ENCODE measurements at places on chromosomes 16 and 17.

GRCh38 chr17:80379348-80379747, 35.6 kb upstream of the ENDOV start:
- no peak for DNase-seq

GRCh38 chr16:27275394-27275793, 6.8 kb upstream of the NSMCE1 start:
- no peak for DNase-seq

DNA sequence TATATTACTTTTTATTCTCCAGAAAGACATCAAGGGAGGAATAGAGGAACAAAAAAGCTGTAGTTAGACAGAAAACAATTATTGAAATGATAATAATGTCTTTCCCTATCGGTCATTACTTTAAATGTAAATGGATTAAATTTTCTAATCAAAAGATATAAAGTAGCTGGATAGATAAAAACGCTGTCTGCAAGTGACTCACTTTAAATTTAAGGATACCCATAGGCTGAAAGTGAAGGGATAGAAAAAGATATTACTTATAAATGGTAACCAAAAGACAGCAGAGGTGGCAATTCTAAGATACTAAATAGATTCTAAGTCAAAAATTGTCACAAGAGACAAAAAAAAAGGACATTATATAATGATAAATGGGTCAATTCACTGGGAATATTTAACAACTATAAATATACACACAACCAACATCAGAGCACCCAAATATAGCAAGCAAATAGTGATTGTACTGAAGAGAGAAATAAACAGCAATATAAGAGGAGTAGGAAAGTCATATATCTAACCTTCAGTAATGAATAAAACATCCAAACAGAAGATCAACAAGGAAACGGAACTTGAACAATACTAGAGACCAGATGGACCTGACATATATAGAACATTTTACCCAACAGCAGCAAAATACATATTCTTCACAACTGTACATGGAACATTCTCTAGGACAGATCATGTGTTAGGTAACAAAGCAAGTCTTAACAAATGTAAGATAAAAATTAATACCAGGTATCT, 116.9 kb downstream of the BRIP1 start:
- no peak for DNase-seq

DNA sequence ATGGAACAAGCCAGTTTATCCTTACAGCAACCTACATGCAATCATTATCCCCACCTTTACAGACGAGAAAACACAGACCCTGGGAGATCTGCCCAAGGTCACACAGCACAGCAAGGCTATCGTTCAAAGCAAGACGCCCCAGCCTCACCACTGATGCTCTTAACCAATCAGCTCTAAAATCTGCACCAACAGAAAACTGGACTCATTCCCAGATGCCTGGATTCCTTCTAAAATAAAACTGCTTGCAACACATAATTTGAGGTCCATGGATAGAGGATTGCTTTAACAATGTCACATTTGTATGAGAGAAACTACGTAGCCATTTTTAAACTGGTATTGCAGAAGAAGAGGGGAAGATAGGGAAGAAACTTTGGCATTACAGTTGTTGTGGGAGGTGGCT, 6.8 kb downstream of the COTL1 start:
- DNase-seq: no peak

GRCh38 chr16:89150981-89151380, 20.6 kb upstream of the CDH15 start:
- DNase-seq: no peak

DNA sequence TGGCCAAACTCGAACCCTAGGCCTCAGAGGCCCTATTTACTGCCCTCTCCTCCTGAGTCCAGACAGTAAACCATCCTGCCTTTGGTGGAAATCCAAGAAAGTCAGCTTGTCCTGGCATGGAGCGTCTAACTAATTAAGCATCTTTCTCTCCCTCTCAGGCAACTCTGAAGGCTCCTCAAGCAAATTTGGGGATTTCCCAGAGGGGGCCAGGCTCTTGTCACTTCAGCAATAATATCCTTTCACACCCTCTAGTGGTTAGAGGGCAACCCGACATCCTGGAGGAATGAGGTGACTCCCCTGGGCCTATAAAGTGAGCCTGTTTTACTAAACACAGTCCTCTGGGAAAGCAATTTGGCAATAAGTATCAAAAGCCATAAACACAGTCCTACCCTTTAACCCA, 60.4 kb downstream of the NOG start:
- DNase-seq: peak; percentile 12

DNA sequence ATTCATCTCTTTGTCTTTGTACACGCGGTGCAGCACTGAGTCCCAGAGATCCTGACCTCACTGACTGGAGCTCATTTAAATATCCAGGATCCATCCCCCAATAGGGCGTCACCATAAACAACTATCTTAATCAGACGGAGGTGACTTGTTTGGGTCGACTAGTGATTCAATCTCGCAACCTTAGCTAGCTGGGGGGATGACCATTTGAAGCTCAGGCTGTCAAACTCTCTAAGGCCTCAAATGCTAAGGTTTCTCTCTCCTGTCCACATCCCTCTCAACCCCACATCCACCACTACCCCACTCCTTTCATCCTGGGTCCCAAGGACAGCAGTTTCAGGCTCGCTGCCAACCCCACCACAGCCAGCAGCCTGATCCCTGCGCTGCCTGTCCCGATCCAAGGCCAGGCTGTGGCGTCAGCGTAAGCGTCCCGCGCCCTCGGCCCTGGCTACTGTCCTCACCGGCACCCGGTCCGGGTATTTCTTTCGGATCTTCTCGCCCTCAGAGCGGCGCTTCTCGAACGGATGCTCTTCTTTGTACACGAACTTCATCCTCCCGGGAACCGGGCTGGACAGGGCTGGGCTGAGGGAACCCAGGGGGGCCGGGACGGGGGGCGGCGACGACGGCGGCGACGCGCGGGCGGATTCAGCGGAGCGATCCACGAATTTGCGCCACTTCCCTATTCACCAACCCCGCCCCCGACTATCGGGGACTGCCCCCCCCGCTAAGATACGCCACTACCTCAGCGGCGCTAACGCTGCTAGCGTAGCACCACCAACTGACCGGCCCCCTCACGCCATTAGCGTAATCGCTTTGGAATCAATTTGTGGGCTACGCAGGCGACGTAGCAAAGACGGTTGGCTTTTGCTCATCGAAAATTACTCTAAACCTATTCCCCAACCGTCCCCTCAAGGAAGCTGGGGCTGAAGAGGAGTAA, at the start of gene GABARAP:
Gene GABARAP, minus strand, starts transcription at position 667 of the 934 bp plus-strand sequence. Its CDS starts 119 bp downstream, at position 548.
- peak; percentile 74 for DNase-seq

DNA sequence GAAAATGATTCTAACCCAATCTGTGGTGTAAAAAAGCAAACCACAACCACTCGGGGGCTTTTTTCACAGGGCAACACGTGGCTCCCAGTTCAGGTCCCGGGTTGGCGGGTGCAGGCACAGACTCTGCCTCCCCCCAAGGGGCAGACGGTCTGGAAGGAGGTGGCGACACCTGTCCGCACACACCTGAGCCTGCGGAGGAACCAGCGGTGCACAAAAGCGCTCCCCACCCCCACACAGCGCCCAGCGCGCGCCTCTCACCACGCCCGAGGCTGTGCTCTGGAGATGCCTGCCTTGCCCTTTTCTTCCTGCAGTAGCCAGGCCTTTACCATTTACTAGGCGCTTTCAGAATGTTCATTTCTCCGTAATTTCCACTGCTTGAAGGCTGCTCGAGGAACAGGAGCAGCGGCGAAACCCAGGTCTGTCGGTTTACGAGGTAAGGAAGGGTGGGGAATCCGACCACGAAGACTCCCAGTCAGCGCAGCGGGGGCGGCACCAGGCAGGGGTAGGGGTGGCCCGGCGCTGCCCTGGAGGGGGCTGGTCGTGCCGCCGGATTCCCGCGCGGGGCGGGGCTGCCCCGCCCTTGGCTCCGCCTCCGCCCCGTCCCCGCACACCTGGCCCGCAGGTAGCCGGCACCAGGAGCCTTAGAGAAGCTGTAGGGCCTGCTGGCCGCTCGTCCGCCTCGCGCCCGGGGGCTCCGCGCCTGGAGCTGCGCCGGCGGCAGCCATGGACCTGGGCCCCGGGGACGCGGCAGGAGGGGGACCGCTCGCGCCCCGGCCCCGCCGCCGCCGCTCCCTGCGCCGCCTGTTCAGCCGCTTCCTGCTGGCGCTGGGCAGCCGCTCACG, at the start of gene USP43:
Gene USP43, plus strand, starts transcription at position 608 of the 842 bp plus-strand sequence. Its CDS starts 116 bp downstream, at position 724.
- DNase-seq: no peak

GRCh38 chr16:81478876-81479511, 34.4 kb downstream of the CMIP start:
- DNase-seq: no peak

GRCh38 chr17:50133769-50134099, 3.8 kb upstream of the SAMD14 start:
- no peak for DNase-seq

GRCh38 chr17:79814974-79815835, 18.3 kb upstream of the CBX8 start:
- DNase-seq: no peak

DNA sequence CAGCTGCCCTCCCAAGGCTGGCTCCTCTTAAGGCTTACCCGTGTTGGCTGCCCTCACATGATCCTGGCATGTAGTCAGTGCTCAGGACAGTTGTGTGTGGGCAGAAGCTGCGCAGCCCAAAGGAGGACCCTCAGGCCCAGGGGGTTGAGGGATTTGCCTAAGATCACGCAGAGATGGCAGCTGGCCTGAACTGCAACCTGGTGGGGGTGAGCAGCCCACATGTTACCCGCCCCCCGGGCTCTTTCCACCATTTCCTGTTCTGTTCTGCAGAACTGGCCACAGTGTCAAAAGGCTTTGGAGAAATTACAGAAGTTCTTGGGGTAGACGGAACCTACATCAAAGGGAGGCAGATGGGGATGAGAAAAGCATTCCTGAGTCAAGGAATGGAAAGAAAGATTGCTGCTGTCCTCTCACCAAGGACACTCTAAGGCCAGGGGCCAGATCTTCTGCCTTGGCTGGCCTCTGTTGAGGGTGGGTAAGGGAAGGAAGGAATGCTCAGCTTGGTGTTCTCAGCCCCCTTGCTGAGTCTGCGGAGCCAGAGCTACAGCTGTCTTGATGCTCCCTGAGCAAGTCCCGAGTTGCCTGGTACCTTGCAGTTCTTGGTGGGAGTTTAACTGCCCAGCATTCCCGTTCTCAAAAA, 53.0 kb downstream of the EPN2 start:
- no peak for DNase-seq

GRCh38 chr16:15951852-15952251, 2.4 kb downstream of the ABCC1 start:
- no peak for DNase-seq

DNA sequence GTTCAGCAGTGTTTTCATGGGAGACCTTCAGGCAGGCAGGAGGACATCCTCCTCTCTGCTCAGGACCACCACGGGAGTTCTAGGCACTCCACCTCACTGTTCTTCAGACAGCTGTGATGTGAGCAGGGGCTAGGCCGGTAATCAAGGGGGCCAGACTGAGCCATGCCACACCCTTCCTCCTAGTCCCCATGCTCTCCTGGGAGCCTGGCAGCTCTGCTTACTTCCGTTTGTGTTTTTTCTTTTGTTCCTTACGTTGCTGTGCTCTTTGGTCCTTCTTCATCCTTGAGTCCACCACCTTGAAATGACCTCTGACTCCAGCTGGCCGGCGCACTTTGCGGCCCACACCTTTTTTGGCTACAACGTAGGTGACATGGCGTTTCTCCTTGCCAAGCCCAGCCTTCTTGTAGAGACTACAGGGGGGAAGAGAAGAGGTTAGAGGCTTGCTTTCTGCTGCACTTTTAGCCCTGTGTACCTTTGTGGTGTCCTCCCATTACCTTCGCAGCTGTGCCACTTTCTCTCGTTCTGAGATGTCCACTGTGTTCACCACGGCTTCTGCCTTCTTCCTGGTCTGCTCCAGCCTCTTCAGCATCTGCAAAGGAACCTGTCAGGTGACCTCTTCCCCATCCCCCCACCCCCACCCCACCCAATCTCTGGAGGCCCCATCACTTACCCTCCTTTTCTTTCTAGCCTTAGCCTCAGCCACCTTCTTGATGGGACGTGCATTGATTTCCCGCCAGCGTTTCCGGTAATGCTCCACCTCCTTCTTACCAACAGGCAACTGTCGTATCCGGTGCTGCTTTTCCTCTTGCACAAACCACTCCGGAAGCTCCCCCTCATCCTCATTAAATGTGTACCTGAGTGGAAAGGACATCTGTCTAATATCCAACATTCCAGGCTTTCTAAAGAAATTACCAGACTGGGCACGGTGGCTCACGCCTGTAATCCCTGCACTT, 7.4 kb upstream of the PSMC5 start:
- DNase-seq: no peak

DNA sequence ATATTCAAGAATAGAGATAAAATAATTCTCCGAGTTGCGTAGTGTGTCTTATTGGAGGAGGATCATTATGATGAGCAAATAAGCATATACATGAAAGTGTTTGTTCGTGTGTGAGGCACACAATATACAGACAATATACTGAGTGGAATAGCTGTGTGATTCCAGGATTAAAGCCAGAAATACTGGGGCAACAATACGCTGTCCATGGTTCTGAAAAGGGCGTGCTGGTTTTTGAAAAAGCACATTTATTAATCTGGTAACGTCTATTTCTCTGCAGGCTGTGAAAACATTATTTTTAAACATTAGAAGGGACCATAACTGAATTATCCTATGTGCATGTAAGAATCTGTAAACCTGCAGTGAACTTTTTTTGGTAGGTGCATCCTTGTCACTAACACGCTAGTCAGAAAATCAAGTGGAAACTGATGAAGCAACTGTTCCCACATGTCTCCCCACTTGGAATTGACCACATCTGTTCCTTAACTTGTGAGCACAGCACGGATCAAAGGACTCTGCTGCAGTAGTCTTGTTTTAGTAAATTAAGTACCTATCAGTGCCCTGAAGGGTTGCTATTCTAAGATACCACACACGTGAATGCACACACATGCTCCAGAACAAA, 346.0 kb downstream of the GRIN2A start:
- DNase-seq: no peak

DNA sequence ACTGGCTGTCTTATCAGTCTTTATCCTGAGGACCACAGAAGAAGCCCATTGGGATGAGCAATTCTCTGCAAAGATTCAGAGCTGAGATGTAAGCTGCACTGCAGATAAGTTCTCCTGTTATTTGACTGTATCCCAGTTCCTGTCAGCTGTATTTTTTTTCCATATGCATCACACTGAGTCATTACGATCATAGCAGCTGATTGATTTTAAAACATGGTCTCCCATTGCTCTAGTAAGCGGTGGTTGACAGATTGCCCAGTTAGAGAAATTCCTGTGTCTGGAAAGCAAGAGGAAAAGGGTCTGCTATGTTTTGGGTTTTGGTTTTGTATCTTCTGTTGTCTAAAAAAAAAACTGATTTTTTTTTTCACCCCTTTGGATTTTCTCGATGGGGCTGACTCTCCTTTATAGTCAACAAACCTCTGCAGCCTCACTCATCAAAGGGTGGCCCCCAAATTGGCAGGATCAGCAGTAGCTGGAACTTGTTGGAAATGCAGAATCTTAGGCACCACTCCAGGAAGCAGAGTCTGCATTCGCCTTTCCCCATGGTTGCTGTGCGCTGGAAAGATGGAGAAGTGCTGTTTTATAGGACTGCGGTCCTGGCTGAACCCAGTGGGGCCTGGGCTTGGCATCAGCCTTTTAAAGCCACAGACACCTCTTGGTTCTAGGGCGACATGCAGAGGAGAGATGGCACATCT, 220.1 kb upstream of the MPHOSPH6 start:
- DNase-seq: no peak

DNA sequence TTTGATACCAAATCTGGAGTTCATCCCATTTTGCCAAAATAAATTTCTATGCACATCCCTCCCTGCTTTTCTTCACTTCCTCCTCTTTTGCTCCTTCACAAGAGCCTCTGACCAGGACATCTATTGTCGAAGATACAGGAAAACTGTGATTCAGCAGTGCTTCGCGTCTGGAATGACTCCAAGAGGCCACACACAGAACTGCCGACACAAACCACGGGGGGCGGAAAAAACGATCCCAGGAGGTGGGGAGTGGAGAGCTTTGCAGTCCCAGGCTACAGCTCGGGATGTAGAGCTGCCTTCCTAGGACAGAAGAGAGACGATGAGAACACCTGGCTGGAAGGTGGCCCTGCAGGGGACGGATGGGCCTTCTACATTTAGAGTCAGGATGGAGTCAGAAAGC, 102.8 kb downstream of the XYLT1 start:
- no peak for DNase-seq
